Astrocyte of the cerebellum (primary cell): ENCODE measurements at places on chromosomes 1 and 21.

DNA sequence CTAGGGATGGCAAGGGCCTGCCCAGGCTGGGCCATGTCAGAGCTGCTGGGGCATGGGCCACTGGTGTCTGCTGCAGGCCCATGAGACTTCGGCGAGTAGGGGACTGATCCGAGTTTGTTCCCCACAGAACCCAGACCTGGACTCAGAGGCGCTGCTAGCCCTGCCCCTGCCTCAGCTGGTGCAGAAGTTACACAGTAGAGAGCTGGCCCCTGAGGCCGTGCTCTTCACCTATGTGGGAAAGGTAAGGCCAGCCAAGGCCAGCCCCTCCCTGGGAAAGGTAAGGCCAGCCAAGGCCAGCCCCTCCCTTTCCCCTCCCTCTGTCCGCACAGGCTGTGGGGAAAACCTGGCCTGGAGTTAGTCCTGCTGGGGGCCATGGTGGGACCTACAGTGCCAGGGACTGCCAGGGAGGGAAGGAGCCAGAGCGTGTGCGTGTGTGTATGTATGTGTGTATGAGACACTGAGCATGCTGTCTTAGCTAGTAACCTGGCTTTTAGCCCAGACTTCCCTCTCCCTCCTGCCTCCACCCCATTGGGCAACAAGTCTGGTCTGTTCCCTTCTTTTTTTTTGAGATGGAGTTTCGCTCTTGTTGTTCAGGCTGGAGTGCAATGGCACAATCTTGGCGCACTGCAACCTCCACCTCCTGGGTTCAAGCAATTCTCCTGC, 8.0 kb downstream of the FAAH start:
- peak; percentile 78 for DNase-seq

DNA sequence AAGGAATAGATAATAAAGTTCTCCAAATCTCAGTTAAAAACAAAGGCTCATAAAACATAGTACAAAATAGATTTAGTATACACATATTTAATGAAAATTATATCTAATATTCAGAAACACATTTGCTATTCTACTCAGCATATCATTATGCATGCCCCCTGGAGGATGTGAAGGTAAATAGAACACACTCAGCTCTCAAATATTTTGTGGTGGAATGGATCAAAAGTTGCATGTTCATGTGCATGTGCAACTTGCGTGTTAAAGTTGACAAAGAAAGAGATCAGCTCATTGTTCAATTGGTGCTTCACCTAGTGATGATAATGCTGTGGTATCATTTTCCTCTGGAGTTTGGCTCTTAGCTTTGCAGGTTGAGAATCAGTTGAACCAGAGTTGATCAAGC, 4.9 kb upstream of the ZNF644 start:
- no peak for DNase-seq

DNA sequence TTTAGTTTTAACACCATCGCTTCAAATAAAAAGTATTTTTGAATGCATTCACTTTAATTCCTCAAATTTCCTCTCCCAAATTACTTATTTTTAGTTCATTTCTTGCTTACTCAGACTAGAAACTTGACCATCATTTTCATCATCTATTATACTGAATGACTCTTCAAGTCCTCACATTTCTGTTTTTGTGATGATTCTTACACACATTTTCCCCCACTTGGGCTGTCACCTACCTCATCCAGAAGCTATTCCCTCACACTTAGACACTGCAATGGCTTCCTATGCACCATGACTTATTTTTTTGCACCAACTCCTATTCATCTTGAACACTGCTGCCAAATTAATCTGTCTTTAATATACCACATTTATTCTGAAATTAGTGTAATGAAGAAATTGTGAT, 239.6 kb upstream of the DUSP10 start:
- no peak for DNase-seq

GRCh38 chr21:28419811-28420210, 572.9 kb downstream of the LTN1 start:
- DNase-seq: no peak

GRCh38 chr1:211017075-211017718, 116.8 kb downstream of the KCNH1 start:
- DNase-seq: no peak

DNA sequence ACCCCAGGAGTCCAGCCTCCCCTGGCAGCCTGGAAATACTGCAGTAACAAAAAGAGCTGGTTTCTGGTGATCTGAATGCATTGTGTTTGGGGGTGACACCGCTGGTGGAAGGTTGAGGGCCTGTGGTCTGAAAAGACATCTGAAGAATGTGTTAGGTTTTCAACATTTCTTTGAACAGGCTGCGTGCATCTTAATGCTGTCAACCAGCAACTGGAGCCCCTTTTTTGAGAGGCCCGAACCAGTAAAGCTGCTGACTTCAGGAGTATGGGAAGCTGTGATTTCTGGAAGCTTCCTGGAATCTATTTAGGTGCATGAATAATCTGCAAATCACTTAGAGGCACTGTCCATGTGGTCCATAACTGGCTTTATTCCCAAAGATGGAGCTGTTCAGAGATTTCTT, 17.0 kb downstream of the ATP5PO start:
- peak; percentile 74 for DNase-seq

DNA sequence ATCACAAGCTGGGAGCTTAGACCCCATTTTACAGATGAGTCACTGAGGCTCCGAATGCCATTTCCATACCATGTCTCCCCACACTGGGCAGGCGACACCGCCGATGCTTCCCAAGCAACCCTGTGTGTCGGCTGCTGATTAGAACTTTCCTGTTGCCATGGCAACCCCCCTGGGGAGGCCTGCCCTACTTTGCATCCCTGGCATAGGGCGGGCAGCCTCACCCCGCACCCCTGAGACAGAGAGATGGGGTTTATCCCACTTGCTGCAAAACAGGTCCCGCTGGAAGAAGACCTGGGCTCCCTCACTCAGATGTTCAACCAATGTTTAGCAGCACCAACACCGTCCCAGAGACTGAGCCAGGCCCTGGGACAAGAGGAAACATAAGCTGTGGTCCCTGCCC, 81.5 kb downstream of the CAMK2N1 start:
- DNase-seq: no peak

DNA sequence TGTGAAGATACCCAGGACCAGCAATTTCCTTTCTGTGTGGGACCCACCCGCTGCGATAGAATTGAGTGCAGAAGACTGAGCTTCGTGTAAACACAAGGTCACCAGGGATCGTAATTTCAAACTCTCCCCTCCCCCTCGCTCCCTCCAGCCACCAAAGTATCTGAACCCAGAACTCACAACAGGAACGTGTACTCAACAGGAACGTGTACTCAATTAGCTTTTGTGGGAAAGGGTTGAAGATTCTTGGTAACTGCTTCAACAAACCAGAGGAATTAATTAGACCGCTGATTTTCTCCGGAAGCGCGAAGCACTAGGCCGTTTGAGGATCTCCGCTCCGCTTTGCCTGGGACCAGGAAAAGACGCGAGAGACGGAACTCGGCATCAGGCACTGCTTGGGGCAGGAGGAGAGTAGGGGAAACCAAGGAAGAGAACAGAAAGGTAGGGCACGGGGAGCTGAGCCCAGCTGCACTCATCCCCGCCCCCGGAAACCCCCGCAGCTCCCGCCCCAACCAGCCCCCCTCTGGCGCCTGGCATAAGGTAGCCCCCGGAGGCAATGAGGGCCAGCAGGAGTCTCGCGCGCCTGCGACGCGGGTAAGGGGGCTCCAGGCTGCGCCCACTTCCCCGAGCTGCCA, 453 bp downstream of the DRAM2 start:
- peak; percentile 38 for DNase-seq

DNA sequence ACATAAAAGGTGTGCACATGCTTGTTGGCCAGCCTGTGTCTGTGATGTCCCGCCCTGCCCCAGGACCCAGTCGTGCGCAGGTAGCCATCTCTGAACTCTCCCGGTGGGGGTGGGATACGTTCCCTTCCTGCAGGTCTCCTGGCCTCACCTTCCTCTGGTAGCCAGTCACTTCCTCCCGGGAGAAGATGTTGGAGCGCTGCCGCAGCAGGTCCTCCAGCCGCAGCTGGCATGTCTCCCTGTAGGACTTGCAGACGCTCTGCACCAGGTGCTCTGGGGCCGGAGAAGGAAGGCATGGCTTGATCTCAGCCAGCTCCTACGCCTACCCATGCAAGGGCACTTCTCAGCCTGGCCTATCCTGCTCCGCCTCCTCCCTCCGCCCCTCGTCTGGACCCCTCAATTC, 9.2 kb upstream of the LINGO4 start:
- DNase-seq: no peak

- DNase-seq: no peak
Measured at GRCh38 chr1:17027403-17027802, 15.7 kb upstream of the ATP13A2 start.

- no peak for DNase-seq
Measured at GRCh38 chr1:34684266-34684665, 70.6 kb upstream of the GJB5 start.
